Smooth muscle cell of the pulmonary artery (primary cell): ENCODE measurements at places on chromosomes 16 and 17. TPM values are rescaled to one million over a fixed set of nuclear protein-coding genes. Genes with fewer than 3 reads are reported as not detected.

The SLC5A11 gene
- total RNA-seq = not detected in 2 replicates

The APOBR gene
- total RNA-seq = not detected in 2 replicates

The XYLT2 gene
- 72.3 and 98.2 TPM in 2 replicates for total RNA-seq

The MYH1 gene
- not detected in 2 replicates for total RNA-seq

The ASPHD1 gene
- 8.8 and 12.8 TPM in 2 replicates for total RNA-seq

The CNTNAP4 gene
- total RNA-seq = under 0.01 TPM in 1 of 2 replicates, not detected in the other

The KRT33B gene
- total RNA-seq = not detected in 2 replicates

The C17orf78 gene
- total RNA-seq = not detected in 2 replicates

The XYLT1 gene
- 16.0 and 64.9 TPM in 2 replicates for total RNA-seq

The TBX6 gene
- total RNA-seq = 0.13 and 0.20 TPM in 2 replicates

The CD300H gene
- not detected in 2 replicates for total RNA-seq

The DPEP3 gene
- total RNA-seq = not detected in 2 replicates

The TMED6 gene
- total RNA-seq = 0.20 and 0.23 TPM in 2 replicates

The TPSB2 gene
- not detected in 2 replicates for total RNA-seq

The RAMP2 gene
- total RNA-seq = 0.13 and 0.46 TPM in 2 replicates

The ACE gene
- total RNA-seq = 3.5 and 3.8 TPM in 2 replicates

The SLC13A5 gene
- not detected in 2 replicates for total RNA-seq

The MT4 gene
- not detected in 2 replicates for total RNA-seq

The USP32 gene
- 77.7 and 85.7 TPM in 2 replicates for total RNA-seq

The JMJD8 gene
- 54.5 and 58.5 TPM in 2 replicates for total RNA-seq

The TBC1D3I gene
- total RNA-seq = 0.07 and 0.78 TPM in 2 replicates

The ACSM2B gene
- not detected in 2 replicates for total RNA-seq

The CRYBA1 gene
- total RNA-seq = not detected in 2 replicates

The P2RX5 gene
- 0.85 and 7.1 TPM in 2 replicates for total RNA-seq

The TPSG1 gene
- total RNA-seq = not detected in 2 replicates

The RHBDF1 gene
- 67.0 and 69.4 TPM in 2 replicates for total RNA-seq

The ATAD5 gene
- total RNA-seq = 0.79 and 1.1 TPM in 2 replicates

The ACSM2A gene
- total RNA-seq = not detected in 2 replicates

The SP6 gene
- total RNA-seq = 0.07 and 0.23 TPM in 2 replicates

The KRT35 gene
- total RNA-seq = not detected in 2 replicates
